ENCODE measurements at places on chromosomes 7 and 10. TPM values are rescaled to one million over a fixed set of nuclear protein-coding genes. Genes with fewer than 3 reads are reported as not detected.
A peak's percentile ranks its signal among the peaks of the same experiment; 100 is the strongest.

- no peak for DNase-seq
Measured at GRCh38 chr10:49308881-49309280, 9.9 kb downstream of the C10orf71 start.

GRCh38 chr10:36344240-36345174 lies 702.4 kb upstream of the FZD8 start:
- no peak for DNase-seq

DNA sequence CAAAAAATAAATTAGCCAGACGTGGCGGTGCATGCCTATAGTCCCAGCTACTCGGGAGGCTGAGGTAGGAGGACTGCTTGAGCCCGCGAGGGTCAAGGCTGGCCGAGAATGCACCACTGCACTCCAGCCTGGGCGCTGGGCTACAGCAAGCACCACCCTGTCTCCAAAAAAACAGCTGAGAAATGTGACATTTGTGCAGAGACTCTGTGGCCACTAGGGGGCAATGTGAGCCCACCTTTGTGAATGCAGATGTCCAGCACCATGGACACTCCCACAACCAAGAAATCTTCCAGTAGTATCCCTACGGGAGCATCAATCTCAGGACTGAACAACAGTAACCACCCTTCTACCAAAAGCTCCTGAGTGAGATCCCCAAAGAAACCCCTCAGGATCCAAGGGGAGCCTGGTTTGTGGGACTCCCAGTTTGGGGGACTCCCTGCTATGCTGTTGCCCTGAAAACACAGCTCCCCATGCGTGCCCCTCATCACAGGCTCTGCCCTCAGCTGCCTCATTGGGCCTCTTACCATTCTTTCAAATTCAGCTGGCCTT lies 6.2 kb upstream of the AHCYL2 start:
- DNase-seq = peak; percentile 87

DNA sequence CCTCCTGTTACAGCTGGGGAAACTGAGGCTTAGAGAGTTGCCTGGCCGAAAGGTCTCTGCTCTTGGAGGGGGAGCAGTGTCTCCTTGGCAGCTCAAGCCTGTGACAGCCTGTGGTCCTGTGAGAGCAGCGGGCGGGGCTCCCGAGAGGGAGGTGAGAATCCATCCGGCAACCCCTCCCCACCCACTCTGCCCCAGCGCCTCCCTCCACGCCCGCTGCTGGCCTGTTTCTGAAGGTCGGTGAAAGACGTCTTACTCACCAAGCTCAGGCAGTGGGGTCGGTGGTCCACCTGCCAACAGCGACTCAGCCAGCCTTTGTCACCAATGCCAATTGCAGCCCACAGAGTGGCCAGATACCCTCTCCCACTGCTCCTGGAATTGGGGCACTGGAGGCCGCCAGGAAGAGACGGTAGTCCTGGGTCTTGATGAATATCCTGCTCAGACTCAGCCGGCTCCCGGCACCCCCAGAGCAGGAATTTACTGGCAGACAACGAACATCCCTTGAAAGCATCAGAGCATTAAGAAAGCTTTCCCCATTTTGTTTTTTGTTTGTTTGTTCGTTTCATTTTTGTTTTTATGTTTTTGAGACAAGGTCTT lies 7.4 kb upstream of the TTYH3 start:
- DNase-seq = no peak

DNA sequence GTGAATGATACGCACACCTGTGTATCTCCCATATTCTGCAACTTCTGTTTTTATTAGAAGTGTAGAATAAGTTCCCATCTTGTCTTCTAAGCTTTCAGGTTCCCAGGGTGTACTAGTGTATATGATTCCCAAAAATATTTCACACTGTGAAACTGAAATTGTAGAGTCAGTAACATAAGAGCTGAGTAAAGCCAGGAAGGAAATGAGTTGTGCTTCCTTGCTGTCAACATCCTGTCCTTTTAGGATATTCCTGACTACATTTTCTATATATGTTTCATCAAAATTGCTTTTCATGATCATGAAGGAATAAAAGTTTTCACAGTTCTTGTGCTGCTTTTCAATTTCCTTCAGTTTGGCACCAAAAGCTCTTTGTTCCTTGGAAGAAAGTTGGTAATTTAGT lies 15.2 kb downstream of the SAMD9L start:
- DNase-seq = no peak

DNA sequence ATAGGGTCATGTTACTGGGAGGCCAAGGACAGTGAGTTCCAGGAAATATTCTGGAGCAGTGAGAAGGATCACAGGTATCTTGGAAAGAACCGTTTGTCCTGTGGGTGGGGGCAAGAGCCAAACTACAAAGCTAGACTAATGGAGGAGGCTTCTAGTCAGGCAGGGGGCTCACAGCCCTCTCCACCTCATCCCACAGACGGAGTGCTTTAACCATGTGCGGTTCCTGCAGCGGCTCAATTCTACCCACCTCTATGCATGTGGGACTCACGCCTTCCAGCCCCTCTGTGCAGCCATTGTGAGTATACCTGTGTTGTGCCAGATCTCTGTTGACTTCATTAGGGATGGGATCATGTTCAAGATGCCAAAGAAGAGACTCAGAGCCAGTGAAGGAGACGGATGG lies 8.1 kb downstream of the SEMA4G start:
- DNase-seq = no peak

DNA sequence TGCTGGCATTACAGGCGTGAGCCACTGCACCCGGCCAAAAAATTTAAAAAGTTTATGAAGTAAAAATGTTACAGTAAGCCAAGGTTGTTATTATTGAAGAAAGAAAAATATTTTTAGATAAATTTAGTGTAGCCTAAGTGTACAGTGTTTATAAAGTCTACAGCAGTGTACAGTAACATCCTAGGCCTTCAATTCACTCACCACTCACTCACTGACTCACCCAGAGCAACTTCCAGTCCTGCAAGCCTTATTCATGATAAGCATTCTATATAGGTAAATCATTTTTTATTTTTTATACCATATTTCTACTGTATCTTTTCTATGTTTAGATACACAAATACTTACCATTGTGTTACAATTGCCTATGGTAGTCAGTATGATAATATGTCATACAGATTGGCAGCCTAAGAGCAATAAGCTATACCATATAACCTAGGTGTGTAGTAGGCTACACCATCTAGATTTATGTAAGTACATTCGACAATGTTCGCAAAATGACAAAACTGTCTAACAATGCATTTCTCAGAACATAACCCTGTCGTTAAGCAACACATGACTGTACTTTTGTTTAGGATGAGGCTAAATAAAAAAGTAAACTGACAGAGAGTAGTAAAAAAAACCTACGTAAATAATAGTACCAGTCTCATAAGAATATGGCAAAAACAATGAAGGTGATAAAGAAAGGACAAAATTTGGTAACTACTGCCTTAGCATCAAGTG lies 77.8 kb upstream of the FAM133B start:
- DNase-seq = no peak

- DNase-seq = no peak
Measured at GRCh38 chr7:113875224-113875623, 43.6 kb downstream of the PPP1R3A start.

CYP2C19 gene
- 188 TPM for total RNA-seq

- no peak for DNase-seq
Measured at GRCh38 chr7:115368998-115369397, 447.1 kb downstream of the MDFIC start.

FXYD4 gene
- 1.6 TPM for total RNA-seq

GRCh38 chr7:121498816-121499215 lies 102.7 kb upstream of the FAM3C start:
- no peak for DNase-seq

GRCh38 chr7:39199006-39199405 lies 221.3 kb downstream of the POU6F2 start:
- no peak for DNase-seq

DNA sequence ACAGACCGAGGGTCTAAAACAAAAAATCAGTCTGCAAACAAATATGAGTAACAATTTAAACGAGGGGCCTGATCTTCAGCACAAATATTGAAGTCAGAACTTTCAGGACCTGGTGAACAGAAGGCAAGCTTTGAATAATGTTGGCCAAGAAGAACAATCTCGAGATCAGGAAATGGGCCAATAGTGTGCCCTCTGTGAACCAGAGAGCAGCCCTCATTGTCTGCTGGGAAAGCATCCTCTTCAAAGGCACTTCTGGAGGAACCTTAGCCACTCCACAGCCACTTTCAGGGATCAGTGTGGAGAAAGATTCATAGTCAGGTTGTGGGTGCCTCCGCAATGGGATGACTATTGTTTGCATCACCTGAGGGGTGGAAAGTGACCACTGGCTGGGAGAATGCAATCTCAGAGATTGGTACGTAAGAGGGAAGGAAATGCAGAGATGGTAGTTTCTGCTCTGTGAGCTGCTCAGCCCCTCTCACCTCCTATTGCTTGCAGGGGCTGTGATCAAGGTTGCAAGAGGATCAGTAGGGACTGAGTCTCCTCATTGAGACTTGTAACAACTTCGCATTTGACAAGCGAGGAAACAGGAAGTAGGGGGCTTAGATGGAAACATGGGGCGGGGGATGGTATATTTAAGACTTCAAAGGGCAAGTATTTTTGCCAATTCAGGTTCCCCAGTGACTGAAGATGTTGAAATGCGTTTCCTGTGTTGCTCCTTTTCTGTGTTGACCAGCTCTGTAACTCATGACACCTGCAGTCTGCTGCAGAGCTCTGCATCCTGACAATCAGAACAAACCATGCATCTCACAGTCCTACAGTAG lies 28.4 kb upstream of the IFRD1 start:
- no peak for DNase-seq

GRCh38 chr10:12877150-12877549 lies 124.4 kb downstream of the CCDC3 start:
- no peak for DNase-seq

ASZ1 gene
- not detected for total RNA-seq

IDI1 gene
- total RNA-seq = 111 TPM

Data from mucosa of gallbladder (tissue), 1 donor.